Caudate nucleus (tissue), 63 donors: ENCODE measurements at places on chromosomes 1 and 21.

DNA sequence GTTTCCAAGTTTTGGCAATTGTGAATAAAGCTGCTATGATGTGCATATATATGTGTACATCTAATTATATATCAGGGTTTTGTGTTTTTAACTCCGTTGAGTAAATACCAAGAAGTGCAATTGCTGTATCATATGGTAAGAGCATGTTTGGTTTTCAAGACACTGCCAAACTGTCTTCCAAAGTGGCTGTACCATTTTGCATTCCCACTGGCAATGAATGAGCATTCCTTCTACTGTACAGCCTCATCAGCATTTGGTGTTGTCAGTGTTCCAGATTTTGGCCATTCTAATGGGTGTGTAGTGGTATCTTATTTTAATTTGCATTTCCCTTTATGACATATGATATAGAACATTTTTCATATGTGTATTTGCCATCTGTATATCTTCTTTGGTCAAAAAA, 246.3 kb downstream of the USH2A start:
- DNase-seq: no peak

DNA sequence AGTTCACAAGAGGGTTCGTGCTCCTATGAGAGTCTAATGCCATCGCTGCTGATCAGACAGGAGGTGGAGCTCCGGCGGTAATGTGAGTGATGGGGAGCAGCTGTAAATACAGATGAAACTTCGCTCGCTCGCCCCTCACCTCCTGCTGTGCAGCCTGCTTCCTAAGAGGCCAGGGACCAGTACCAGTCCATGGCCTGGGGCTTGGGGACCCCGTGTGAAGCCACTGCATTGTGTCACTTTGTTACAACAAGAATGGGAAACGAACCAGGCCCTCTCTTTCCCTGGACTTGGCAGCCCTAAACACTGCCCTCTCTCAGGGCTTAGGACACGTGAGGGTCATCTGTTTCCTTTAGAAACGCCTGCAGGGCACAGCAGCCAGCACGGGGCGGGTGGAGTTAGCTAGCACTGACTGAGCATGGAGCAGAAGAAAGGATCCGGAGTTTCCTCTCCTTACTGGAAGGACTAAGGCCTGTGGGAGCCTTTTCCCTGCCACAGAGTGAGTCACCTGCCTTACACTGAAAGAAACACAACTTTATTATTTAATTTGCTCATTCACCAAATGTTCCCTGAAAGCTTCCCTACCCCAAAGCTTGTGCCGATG, 185.2 kb upstream of the TMEM51 start:
- DNase-seq: no peak

DNA sequence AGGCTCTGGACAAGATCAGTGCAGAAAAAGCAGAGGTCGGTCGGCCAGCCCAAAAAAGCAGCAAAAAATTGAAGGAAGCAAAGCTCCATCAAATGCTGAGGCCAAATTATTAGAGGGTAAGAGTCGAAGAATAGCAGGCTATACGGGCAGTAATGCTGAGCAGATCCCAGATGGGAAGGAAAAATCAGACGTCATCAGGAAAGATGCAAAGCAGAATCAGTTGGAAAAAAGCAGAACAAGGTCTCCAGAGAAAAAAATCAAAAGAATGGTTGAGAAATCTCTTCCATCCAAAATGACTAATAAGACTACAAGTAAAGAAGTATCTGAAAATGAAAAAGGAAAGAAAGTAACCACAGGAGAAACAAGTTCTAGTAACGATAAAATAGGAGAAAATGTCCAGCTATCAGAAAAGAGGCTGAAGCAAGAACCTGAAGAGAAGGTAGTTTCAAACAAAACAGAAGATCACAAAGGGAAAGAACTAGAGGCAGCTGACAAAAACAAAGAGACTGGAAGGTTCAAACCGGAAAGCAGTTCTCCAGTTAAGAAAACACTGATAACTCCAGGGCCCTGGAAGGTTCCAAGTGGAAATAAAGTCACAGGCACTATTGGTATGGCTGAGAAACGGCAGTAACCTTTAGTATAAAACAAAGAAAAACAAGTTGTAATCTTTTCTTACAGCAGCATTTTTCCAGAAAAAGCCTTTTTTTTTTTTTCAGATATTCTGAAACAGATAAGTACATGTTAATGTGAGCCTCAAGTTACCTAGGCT, 75.7 kb downstream of the PHTF1 start:
- DNase-seq: no peak

- DNase-seq: no peak
Measured at GRCh38 chr21:43191521-43191920, 22.7 kb downstream of the CRYAA start.

DNA sequence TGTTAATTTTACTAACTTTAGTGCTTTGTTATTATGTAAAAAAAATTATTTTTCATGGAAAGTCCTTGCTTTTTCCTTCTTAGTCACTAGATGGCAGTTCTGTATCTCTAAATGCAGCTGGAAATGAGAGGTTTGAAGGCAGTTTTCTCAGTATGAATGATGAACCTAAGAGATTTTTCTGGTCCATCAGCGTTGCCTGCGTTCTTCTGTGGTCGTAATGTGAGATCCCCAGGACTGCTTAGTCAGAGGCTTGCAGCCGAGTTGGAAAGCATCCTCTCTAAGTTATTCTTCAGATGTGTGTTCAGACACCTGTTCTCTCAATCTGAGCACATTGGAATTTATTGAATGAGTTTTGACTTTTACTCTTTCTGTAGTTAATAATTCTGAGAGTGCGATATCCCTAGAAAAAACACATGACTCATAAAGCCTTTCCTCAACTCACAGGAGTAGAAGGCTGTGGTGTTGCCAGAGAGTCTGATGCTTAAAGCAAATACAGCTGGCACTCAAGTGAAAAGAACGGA, 99.3 kb downstream of the FMN2 start:
- DNase-seq: no peak

GRCh38 chr1:231923491-231924041, 297.0 kb downstream of the DISC1 start:
- DNase-seq: peak; percentile 23

GRCh38 chr1:54825696-54826095, 24.6 kb upstream of the TTC22 start:
- no peak for DNase-seq

DNA sequence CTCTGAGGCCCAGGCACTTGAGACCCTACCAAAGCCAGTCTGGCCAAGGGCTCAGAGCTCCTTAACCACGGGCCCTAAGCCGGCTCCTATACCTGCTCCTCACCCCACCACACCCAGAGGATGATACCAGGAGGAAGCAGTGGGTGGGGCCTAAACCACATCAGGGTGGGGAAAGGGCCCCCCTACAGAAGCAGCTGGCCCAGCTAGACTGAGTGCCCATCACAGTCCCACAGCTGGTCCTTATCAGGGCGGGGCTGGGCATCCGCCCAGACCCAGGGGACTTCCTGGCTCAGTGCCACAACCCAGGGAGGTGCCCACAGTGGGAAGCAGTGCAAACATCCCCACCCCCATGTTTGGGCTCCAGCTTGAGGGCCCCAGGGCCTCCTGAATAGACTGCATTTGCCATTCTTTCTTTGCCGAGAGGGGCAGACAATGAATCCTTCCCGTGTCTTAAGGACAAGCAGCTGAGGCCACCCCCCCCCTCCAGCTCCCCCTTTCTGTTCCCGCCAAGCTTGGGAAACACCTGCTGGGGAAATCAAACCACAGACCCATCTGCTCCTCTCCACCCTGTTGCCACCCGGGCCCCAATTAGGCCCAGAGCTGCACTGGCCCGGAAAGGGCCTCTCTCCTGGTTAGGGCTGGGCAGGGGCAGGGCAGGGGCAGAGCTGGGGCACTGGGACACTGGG, 6.2 kb downstream of the E2F2 start:
- DNase-seq: no peak

GRCh38 chr1:63817152-63817667, 43.4 kb downstream of the ROR1 start:
- DNase-seq: no peak

- DNase-seq: no peak
Measured at GRCh38 chr1:12078938-12079861, 16.1 kb downstream of the TNFRSF8 start.

- no peak for DNase-seq
Measured at GRCh38 chr1:198387587-198387986, 152.9 kb downstream of the ATP6V1G3 start.

- no peak for DNase-seq
Measured at GRCh38 chr1:1664941-1665814, 6.4 kb upstream of the CDK11B start.

DNA sequence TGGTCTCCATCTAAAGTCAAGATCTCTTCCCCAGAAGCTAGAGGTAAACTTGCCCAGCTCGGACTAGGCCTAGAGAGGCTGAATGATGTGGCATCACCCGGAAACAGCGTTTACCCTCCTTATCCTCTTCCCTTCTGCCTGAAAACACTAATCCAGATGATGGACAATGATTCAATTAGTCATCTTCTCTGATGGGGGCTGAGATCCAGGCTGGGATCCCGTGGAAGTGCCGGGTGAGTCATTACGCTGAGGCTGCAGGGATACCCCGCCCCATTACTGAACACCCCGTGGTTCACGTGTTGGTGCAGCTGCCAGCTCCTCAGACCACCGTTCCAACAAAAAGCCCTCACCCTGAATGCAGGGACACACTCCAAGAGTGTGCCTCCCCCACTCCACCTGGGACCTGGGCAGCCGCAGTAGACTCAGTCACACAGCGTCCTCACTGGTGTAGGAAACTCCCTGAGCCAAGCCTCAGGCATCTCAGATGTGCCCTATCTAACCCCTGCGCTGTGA, 2.0 kb downstream of the S100A6 start:
- DNase-seq: no peak

GRCh38 chr1:108750476-108751181, 4.2 kb downstream of the STXBP3 start:
- DNase-seq: no peak

GRCh38 chr1:33182896-33183295, 1.1 kb upstream of the TRIM62 start:
- DNase-seq: no peak

GRCh38 chr21:39531064-39531463, 79.3 kb downstream of the SH3BGR start:
- DNase-seq: no peak

- DNase-seq: no peak
Measured at GRCh38 chr1:100353988-100354387, 1.7 kb downstream of the CDC14A start.

DNA sequence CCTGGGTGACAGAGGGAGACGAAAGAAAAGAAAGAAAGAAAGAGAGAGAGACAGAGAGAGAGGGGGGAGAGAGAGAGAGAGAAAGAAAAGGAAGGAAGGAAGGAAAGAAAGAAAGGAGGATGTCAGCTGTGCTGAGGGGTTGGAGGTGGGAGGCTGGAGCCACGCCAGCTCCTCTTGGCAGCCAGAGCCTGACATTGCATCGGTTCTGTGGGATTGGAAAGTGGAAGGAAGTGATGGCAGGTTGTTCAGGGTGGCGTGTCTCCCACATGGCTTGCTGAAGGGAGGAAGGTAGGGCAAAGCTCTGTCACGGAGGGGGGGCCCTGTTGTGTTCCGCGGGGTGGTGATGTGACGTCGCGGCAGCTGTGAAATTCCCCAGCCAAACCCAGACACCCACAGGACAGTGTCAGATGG, 30.7 kb downstream of the EIF2D start:
- DNase-seq: no peak

DNA sequence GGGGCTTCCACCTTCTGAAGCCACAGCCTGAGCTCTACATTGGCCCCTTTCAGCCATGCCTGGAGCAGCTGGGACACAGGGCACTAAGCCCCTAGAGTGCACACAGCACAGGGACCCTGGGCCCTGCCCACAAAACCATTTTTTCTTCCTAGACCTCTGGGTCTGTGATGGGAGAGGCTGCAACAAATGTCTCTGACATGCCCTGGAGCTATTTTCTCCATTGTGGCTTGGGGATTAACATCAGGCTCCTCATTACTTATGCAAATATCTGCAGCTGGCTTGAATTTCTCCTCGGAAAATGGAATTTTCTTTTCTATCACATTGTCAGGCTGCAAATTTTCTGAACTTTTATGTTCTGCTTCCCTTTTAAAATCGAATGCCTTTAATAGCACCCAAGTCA, 795.7 kb downstream of the LTN1 start:
- DNase-seq: no peak

GRCh38 chr1:90046635-90047034, 51.7 kb downstream of the ZNF326 start:
- no peak for DNase-seq

GRCh38 chr1:52127181-52128180, 14.4 kb upstream of the ZFYVE9 start:
- no peak for DNase-seq

- DNase-seq: no peak
Measured at GRCh38 chr1:55363268-55363667, 148.1 kb upstream of the USP24 start.

DNA sequence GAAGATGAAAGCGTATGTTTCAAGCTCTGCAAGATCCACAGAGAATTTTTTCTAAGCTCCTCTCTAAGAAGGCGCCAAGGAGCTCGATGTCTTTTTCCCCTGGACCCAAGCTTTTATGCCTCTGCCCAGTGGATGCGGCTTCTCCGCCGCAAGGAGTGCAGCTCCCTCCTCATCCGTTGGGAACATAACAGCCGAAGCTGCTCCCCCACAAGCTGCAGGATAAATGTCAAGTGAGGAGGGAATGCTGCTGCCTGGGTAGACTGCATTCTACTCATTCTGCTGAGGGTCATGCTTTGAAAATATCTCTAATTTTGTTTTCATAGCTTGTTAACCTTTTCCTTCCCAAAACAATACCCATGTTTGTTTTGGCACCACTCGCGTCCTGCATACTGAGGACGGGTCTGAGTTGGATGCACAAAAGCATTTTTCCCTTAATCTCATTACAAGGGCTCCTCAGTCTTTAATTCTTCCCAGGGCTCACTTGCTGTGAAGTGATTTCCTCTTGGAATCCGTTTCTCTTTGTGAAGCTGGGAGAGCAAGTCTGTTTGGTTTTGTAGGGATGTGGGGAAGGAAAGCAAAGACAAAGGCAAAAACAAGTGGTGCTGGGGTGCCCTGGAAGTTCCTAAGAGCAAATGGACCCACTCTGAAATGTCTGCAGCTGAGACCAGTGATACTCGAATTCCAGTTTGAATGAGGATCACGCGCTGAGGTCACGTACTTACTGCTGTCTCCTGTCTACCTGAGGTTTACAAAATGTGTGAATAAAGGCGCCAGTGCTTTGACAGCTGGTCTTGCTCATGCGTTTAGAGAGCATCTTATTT, 134.0 kb upstream of the IRF2BP2 start:
- no peak for DNase-seq
